ENCODE measurements at places on chromosomes 4 and X.

GRCh38 chrX:137354851-137355250 lies 211.1 kb upstream of the ZIC3 start:
- DNase-seq, result no peak

- no peak for DNase-seq
Measured at GRCh38 chr4:52726826-52727580, 24.2 kb downstream of the ERVMER34-1 start.

- DNase-seq, result no peak
Measured at GRCh38 chr4:83285055-83285407, 433 bp upstream of the COQ2 start.

GRCh38 chr4:3035674-3036073 lies 38.7 kb downstream of the HTT-AS start:
- DNase-seq, result no peak

- DNase-seq, result no peak
Measured at GRCh38 chr4:54099287-54099747, 646 bp upstream of the GSX2 start.

GRCh38 chr4:76981644-76982043 lies 32.1 kb downstream of the SEPTIN11 start:
- DNase-seq, result no peak
